Stimulated activated CD8-positive, alpha-beta memory T cell treated with anti-CD3 and anti-CD28 coated beads, Interleukin-7, amount 100 ng/mL, for 1 hour (primary cell): ENCODE measurements at places on chromosomes 1 and 21.

DNA sequence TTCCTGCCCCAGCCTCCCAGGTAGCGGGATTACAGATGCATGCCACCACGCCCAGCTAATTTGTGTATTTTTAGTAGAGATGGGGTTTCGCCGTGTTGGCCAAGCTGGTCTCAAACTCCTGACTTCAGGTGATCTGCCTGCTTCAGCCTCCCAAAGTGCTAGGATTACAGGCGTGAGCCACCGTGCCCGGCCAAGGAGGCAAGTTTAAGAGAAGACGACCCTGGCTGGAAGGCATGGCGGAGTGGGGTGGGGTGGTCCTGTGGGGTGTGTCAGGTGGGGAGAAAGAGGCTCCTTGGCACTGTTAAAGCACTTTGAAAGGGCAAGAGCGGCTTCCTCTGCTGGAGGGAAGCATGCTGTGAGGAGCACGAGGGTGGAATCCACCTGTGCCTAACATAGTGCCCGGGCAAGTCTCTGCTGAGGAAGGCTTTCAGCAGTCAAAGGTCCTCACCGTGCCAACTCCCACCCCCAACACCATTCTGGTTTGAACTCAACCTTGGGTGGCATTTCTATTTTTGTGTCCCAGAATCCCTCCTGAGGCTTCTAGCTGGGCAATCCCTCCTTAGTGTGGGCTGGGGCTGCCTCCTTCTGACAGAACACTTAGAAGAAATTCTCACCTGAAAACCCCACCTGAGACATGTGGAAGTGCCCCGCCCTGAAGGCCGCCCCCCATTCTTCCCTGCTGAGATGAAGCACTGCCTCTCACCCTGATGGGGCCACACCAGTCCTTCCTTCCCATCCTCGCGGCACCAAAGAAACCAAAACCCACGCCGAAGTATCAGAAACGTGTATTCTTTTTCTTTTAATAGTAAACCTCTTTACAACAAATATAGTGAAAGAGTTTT, 37.4 kb downstream of the MEF2D start:
- DNase-seq: no peak

DNA sequence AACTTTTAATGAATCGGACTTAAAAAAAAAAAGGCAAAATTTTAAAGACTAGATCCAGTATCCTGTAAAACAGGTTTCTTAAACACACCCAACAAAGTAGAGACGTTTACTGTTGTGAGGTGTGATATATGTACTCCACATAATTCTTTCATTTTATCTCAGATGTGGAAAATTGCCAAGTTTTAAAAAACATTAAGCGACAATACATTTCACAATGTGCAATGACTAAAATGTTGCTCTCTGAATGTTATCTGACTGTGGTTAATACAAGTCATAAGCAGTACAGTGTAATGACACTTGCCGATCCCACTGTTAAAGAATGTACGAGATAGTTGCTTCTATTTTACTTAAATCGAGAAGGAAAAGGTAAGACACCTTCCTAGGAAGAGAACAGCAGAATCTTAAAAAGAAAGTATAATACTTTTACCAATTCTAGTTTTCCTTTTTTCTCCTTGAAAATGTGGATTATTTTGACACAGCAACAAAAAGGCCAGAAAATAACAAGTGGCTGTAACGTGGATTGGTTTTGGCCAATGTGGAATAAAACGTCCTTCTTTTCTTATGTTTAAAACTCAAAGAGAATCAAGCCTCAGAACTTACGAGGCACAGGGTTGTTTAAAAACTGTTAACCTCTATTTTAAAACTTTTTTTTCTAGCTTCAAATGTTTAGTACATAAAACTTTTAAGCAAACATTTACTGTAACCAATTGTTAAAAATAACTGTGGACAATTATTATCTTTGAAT, 51.4 kb downstream of the TP53BP2 start:
- DNase-seq: no peak

GRCh38 chr1:202852163-202852904, 36.6 kb downstream of the RABIF start:
- no peak for DNase-seq

GRCh38 chr1:110387048-110387754, 3.6 kb downstream of the SLC16A4 start:
- DNase-seq: no peak

DNA sequence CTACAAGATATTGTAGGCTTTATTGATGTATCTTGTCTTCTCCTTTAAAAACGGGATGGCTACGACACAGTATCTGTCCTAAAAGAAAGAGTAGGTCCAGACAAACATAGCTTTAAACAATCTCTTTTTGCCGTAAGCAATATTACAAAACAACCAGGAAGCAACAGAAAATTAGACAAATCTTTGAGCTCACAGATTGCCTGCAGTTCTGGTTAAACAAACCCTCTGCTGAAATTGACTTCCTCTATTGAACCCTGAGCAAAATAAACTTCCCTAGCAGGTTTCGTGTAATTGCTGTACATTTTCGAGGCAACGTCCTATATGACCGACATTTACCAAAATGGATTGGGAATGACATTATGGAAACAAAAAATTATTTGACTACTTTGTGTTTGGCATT, 50.6 kb downstream of the CHML start:
- DNase-seq: no peak

GRCh38 chr1:89566761-89567174, 42.1 kb downstream of the LRRC8B start:
- no peak for DNase-seq

DNA sequence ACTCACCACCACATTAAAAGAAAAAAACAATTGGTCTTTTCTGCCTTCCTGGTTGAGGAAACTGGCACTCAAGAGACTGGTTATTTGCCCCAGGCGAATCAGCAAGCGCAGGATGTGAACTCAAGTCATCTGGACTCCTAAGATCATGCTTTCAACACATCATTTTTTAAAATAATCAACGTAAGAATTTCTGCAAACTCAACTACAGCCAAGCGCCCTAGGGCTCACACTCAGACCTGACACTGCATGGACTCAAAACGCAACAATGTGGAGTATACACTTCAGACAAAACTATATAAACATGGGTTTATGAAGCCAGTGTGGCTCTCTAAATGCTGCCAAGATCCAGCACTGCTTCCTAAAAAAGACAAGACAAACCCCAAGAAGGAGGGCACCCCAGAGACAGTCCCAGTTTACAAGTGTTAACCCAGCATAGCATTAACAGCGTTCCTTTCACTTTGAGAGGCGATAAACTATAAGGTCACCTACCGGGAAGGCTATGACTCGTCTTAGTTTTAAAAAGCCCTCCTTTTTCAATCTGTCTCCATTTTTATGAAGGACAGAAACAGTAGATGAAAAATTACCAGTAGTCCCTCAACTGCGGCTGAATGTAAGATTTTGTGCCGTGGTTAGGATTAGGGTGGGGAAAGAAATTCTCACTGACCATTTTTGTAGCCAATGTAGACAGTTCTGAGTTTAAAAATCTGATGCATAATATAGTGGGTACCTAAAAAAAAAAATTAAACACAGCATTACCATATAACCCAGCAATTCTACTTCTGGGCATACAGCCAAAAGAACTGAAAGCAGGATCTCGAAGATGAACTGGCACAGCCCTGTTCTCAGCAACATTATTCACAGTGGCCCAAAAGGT, 54.8 kb downstream of the SIPA1L2 start:
- no peak for DNase-seq

GRCh38 chr1:15513192-15513591, 10.8 kb downstream of the CASP9 start:
- DNase-seq: no peak

GRCh38 chr1:195773931-195774330, 834.3 kb downstream of the KCNT2 start:
- no peak for DNase-seq

- DNase-seq: no peak
These were observed 3.0 kb downstream of the TIAM1 start for GRCh38 chr21:31340942-31341487.

DNA sequence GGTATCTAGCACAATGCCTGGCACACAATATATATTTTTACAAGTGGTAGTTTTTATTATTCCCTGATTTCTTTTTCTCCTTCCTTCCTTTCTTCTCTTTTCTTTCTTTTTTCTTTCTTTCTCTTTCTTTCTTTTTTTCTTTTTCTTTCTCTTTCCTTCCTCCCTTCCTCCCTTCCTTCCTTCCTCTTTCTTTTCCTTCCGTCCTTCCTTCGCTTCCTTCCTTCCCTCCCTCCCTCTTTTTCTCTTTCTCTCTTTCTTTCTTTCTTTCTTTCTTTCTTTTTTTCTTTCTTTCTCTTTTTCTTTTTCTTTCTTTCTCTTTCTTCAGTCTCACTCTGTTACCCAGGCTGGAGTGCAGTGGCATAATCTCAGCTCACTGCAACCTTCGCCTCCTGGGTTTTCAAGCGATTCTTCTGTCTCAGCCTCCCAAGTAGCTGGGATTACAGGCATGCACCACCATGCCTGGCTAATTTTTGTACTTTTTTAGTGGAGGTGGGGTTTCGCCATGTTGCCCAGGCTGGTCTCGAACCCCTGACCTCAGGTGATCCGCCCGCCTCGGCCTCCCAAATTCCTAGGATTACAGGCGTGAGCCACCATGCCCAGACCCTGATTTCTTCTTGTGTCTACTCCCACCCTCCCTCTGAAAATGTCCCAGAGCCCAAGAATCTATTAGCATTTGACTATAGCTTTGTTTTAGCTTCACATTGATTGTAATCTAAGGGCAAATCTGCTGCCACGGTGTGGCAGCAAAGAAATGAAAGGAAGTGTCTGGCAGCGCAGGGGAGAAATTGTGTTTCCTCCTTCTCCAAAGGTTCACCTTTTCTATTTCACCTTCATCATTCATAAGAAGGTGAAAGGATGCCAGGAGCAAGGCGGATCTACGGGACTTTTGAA, 19.9 kb upstream of the ABCB10 start:
- DNase-seq: no peak

- no peak for DNase-seq
These were observed 3.9 kb downstream of the PSMB2 start for GRCh38 chr1:35637401-35637809.

DNA sequence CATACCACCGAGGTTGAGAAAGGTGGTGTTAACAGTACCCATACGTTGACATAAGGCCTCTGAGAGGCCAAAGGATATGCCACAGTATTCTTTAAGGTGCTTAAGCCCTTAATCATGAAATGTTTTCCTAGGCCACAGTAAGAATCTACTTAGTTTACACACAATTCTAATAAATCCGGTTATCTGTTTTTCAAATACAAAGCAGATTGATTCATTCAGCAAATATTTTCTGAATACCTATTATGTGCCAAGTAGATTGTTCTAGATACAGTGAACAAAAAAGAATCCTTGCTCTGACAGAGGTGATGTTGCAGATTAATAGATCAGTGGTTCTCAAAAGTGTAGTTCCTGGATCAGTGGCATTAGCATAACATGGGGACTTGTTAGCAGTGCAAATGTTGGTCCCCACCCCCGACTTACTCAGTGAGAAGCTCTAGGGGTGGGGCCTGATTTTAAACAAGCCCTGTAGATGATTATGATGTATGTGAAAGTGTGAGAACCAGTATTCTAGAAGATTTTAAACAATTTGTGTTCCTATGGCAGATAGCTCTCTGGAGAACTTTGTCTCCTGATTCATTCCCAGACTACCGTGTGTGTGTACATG, 61.6 kb downstream of the NFIA start:
- no peak for DNase-seq

DNA sequence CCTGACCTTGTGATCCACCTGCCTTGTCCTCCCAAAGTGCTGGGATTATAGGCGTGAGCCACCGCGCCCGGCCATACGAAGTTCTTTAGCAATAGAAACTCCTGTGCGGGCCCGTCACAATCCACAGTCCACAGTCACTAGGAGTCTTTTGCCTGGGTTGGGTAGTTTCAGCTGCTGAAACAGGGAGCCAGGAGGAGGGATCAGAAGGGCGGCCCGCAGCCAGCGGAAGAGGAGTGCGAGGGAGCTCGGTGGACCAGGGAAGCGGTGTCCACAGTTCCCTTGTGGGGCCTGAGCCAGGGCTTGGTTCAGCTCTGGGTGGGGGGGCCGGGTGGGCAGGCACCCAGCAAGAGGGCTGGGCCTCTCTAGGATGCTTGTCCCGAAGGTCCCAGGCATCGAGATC, 17.9 kb upstream of the HSPG2 start:
- no peak for DNase-seq

DNA sequence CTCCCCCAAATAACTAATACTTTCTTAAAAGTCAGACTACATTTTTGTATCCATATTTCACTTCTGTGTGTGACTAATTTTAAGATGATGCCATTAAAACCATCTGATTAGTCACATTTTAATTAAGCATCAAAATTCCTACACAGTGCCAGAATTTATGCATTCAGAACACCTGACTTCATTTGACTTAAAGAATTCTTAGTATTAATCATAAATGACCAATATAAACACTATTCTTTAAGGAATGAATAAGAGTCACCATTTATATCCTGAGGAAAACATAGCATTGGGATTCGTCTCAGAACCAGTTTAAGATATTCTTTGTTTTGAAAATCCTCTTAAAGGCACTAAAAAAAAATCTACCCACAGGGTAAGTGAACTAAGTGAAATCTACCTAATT, 37.0 kb downstream of the TM2D1 start:
- no peak for DNase-seq

GRCh38 chr1:70864302-70864701, 183.3 kb downstream of the PTGER3 start:
- no peak for DNase-seq

- no peak for DNase-seq
These were observed 829.2 kb upstream of the ADAMTS5 start for GRCh38 chr21:27796106-27796505.

DNA sequence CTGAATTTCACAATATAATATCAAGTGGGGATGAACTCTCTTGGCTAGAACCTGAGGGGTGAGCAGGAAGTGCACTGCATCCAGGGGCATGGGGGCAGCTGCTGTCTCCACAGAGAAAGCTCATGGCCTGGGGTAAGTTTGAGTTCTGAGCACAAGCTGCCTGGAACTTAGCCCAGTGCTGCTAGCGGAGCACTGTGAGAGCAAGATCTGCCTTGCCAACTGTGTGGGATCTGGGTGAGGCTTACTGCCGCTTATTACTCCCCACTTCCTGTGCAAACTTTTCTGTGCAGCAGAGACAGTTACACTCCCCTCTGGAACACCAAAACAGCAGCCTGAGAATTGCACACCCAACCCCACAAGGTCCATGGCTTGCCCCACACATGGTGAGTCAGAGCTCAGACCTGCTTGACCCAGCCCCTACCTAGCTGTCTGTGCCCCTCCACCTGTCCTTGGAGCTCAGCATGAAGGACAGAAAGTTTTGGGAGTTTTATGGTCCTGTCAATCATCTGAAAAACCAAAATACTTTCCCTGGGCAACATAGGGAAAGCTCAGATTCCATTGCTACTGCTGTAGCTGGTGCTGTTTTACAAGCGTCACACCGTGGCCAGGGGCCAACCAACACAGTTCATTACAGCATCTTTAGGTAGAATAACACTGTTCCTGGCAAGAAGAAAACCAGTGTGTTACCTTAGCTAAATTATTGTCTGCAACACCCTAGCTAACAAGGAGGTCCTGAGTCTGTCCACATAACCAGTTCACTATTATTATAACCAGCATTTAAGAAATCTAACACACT, 762.1 kb upstream of the NEGR1 start:
- DNase-seq: no peak

GRCh38 chr1:43974443-43975248, at the start of gene ATP6V0B:
Gene ATP6V0B (plus strand): TSS chr1:43974960. CDS start chr1:43975041, 81 bp downstream.
- DNase-seq: peak; percentile 83

GRCh38 chr1:151313501-151313900, 13.7 kb downstream of the PI4KB start:
- no peak for DNase-seq

- no peak for DNase-seq
These were observed 41.3 kb upstream of the TNFSF4 start for GRCh38 chr1:173248247-173248940.

GRCh38 chr1:112423207-112423606, 27.2 kb downstream of the CTTNBP2NL start:
- DNase-seq: no peak

GRCh38 chr1:220970311-220970710, 91.1 kb downstream of the HLX start:
- no peak for DNase-seq
